ENCODE measurements at places on chromosomes 4 and X.

DNA sequence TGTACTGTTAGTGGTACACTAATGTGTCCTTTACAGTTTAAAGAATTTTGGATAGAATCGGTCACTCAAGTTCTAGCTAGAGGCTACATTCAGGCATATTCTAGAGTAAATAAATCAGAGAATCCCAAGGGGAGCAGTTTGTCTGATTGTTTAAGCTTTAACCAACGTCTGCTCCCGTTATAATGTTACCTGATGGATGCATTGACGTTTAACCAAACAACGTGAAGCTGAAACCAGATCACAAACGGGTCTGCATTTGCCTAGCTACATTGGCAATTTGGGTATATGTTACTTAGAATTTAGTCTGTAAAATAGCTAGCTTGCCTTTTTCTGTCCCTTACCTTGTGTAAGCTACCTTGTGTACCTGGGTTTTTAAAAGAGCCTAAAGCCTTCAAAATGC lies 1.6 kb downstream of the PI4K2B start:
- DNase-seq, result no peak

DNA sequence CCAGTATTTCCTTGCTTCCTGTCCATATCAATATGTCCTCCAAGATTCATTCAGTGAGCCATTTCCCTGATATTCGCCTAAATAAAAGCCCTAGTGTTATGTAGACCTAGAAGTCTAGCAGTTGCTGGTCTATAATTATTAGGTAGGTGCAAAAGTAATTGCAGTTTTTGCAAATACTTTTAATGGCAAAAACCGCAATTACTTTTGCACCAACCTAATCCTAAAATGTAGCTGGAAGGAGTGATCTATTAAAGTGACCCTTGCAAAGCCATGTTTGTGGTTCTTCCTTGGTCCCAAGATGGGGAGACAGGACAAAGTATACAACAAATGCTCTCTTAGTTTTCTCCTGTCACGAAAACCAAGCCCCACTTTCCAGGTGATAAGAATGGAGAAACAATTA lies 193.0 kb downstream of the IDS start:
- DNase-seq, result no peak

GRCh38 chr4:2251795-2252529 lies 9.9 kb downstream of the MXD4 start:
- DNase-seq, result no peak

GRCh38 chrX:1138476-1139184 lies 73.8 kb downstream of the CRLF2 start:
- no peak for DNase-seq

GRCh38 chr4:69748173-69748572 lies 12.2 kb downstream of the SULT1B1 start:
- DNase-seq, result no peak

GRCh38 chr4:67751260-67751659 lies 2.9 kb downstream of the GNRHR start:
- no peak for DNase-seq

GRCh38 chr4:107129076-107129475 lies 93.0 kb upstream of the DKK2 start:
- DNase-seq, result no peak

GRCh38 chrX:110536816-110537215 lies 178.2 kb downstream of the RTL9 start:
- no peak for DNase-seq

- no peak for DNase-seq
Observed at GRCh38 chr4:176882206-176882605, 89.5 kb upstream of the VEGFC start.

GRCh38 chr4:6470502-6471306 lies 1.7 kb downstream of the PPP2R2C start:
- no peak for DNase-seq

GRCh38 chr4:31020363-31020762 lies 300.2 kb downstream of the PCDH7 start:
- DNase-seq, result no peak

DNA sequence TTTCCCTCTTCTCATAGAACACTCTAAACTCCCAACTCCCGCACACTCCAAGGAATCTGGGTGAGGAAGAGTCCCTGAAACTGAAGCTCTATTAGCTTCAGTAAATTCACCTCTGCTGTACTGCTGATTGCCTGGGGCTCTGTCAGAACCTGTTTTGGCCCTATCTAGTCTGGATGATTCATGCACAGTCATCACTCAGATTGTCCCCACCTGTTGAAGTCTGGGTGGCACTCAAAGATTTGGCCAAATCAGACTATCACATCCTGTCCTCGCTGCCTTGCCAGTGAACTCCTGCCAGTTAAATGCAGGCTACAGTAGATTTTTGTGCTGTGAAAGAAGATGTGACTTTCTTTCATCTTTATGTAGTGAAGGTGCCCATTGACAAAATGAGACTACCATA lies 63.5 kb upstream of the EMCN start:
- no peak for DNase-seq

DNA sequence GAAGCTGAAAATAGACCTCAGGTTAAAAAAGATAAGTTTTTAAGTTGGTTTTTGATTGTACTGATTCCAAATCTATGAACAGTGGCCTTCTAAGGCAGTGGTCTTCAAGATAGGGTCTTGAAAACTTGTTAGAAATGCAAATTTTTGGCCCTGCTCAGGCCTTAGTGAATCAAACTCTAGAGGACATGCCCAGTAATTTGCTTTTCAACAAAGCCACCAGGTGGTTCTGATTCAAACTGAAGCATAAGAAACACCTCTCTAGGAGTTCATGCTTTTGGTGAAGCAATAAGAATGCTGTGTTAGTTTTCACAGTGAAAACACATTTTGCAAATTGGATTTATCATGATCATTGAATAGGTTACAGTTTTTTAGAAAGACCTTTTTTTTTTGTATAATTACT lies 1849.4 kb upstream of the AGA start:
- no peak for DNase-seq

DNA sequence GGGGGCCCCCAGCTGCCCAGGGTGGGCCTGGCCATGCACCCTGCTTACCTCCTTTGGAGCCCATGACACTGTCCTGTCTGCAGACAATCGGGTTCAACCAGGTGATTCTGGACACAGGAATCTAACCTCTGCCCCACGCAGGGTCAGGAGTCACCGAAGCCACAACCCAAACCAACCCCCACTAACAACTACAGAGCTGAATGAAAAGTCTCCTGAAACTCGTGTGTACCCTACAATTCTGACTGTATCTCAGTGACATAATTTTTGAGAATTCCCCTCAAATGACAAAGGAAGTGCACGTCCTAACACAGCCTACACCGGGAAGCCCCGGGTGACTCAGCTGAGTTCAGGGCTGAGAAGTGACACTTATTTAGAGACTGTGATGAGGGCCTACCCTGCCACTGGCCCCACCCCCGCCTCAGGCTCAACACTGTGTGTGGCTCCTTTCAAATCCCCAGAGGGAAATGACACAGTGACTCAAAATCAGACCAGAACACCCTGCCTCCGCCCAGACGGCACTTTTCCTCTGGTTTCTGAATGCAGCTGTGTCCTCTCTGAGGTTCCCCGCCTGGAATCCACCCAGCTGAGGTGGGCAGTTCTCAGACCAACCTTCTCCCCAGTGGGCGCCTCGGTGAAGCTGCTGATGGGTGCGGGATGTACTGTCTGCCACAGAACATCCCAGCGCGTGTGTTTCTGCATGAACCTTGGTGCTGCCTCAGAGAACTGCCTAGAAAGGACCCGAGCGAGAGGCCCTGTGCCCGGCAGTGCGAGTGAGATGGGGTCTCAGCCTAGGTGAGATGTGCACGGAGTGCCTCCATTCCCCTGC lies 9.9 kb downstream of the TNIP2 start:
- peak; percentile 28 for DNase-seq

DNA sequence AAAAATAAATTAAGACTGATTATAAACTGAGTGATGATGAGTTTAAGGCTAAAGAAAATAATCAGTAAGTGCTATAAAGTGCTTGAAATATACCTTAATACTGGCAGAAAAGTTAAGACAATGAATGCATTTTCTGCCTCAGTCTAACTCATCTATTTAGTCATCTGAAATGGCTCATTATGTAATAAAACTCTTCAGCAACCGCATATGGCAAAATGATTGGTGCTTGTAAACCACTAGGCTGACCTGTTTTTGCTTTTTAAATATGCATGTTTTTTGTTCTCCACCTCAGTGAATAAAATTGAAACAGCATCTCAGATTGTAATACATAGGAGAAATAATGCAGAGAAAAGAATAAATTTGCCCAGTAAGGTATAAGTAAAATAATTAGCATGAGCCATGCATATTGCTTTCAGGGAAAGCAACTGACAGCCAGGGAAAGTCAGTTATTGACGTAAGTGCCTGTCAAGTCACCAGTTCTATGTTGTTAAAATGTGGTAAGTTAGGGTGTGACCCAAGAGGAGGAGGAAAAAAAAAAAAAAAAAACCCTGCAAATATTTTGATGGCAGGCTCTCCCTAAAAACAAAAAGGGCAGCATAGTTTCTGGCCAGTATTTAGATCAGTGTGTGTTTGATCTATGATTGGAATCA lies 167.5 kb downstream of the PALLD start:
- no peak for DNase-seq

DNA sequence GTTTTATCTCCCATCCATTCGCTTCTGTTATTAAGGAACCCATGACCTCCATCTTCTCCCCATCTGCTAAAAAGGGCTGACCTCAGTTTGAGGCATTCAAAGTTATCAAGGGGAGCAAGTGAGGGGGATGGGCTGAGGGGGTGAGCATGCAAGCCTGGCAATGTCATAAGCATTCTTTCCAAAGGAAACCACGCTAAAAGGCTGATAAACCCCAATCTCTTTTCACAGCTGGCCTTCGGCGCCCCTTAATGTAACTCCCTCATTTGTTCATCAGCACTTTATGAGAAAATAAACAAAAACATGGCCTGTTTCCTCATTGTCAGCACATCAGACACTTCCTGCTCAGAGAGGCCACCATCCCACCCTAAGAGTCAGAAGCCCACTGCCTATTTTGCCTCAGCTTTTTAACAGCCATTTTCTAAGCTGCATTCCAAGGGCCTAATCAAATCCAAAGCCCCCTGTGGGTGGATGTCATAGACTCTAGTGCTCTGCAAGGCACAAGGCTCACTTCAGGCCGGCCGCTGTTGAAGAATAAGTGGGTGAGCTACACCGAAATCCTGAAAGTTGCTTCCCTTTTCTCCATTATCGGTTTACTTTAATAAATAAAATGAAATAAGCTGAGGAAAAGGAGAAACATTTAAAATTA lies 92.0 kb upstream of the SRD5A3 start:
- DNase-seq, result no peak

GRCh38 chr4:189823591-189823990 lies 117.1 kb upstream of the FRG1 start:
- DNase-seq, result no peak

DNA sequence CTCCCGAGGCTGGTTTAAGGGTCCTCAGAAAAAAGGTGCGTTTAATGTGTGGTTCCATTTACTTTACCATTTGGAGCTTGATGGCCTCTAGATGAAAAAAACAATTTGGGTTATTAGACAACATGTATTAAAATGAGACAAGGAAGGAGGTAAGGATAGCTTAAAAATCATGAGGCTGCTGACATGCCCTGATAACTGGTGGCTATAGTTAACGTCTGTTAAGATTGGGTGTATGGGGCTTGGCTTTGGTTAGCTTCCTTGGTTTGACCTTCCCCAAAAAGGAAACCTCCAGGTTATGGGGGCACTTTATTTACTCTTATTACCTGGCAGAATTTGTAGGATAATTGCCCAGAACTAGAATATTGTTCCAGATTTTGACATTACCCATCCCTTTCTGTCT lies 51.5 kb downstream of the HMGB2 start:
- DNase-seq, result no peak

- no peak for DNase-seq
Observed at GRCh38 chr4:173025131-173025530, 143.5 kb upstream of the GALNT7 start.

DNA sequence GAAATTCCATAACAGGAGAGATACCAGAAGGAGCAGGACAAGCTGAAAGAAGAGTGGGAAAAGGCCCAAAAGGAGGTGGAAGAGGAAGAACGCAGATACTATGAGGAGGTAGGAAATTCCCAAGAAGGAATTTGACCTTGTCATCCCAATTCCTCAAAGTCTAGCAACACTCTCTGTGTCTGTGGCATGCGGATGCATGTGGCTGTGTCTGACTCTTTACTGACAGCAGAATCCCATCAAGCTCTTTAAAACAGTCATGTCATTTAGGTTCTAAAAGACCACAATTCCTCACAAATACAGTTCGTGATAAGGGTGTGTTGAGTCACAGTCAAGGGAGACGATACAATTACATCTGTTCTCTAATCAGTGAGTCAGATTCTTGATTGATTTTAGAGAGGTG lies 68.5 kb downstream of the PHOX2B start:
- no peak for DNase-seq

GRCh38 chrX:13659063-13659462 lies 6.1 kb downstream of the TCEANC start:
- DNase-seq, result no peak

GRCh38 chrX:106608016-106608415 lies 3.8 kb upstream of the RADX start:
- no peak for DNase-seq

DNA sequence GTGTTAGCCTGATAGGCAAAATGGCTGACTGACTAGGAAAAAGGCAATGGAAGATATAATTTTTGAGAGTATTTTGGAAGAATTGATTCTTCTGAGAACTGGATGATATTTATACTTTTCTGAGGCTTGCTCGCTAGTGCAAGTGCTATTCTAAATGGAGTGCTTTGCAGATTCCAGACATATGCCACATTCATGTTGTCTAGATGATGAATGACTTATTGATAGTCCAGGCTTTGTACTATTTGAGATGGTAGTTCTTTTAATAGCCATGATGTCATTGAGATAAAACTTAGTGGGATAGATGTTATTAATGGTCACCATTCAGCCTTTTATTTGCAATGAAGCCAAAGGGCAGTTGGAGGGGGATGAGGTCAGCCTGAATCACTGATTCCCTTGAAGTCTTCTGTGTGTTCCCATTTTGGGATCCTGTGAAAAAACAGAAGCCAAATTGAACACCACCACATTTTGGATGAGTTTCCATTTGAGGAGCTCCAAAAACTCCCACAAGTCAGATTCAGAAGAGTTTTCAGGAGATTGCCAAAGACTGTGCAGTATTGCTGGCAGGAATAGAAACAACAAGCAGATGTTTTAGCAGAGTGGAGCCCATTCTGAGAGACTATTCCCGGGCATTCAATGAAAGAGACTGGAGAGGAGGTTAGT lies 184.1 kb downstream of the IL1RAPL2 start:
- DNase-seq, result no peak

GRCh38 chr4:1868293-1868692 lies 2.9 kb upstream of the NSD2 start:
- no peak for DNase-seq

GRCh38 chrX:84108584-84108983 lies 79.4 kb downstream of the RPS6KA6 start:
- DNase-seq, result no peak

GRCh38 chr4:181550381-181550780 lies 692.8 kb upstream of the TENM3 start:
- no peak for DNase-seq

DNA sequence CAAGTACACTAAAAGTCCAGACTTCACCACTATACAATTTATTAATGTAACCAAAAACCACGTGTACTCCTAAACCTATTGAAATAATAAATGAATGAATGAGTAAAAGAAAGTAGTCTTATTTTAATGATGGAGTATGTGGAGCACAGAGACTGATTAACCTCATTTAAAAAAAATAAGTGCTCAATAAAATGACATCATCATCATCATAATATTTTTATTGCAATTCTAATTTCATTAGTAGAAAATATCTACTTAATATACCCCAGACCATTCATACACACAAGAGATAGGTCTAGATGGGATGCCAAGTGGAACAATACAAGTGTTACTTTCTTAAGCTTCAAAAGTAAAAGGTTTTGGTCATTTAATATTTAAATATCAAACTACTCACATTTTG lies 133.1 kb downstream of the ASB9 start:
- DNase-seq, result no peak
